CD4-positive, CD25-positive, alpha-beta regulatory T cell (primary cell): ENCODE measurements at places on chromosomes 6 and 20.

DNA sequence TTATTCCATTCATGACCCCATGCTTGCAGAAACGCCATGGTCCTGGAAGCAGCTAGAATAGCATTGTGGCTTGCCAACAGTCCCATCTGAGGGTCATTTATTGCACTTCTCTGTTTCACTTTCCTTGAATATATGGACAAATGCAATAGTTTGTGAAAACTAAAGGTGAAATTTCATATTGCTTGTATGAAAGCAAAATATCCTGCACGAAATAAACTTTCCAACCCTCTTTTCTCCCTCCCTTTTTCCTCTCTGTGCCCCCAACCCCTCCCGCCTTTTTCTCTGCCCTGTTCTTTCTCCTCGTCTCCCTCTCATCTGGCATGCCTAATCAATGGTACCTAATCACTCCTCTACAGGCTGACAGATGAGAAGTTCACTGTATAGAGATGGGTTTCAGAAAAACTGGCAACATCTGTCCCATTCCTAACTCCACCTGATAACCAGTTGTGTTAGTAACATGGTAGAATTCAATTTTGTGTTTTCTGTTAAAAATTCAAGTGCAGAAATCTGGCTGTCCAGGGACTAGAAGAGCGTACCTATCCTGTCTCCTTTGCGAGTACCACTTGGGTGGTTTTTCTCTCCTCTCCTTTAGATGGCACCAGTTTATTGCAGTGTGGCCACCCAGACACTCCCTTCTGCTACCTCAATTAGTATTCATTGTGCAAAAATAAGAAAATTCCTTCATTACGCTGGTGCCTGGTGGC lies 198.6 kb downstream of the FOXA2 start:
- no peak overlapping the region for H3K27ac ChIP-seq
- no peaks in the 10 kb centered on the region for H3K4me1 ChIP-seq
- DNase-seq = no peak
- H3K4me3 ChIP-seq = no peak overlapping the region
- H3K27me3 ChIP-seq = no peaks in the 10 kb centered on the region

GRCh38 chr6:84411060-84411629 lies 183.7 kb upstream of the CEP162 start:
- no peak overlapping the region for H3K4me3 ChIP-seq
- no peak overlapping the region for H3K27ac ChIP-seq
- no peaks in the 10 kb centered on the region for H3K4me1 ChIP-seq
- no peaks in the 10 kb centered on the region for H3K36me3 ChIP-seq
- DNase-seq = no peak
- no peaks in the 10 kb centered on the region for H3K27me3 ChIP-seq

- no peak overlapping the region for H3K4me3 ChIP-seq
- H3K27ac ChIP-seq = no peak overlapping the region
- no peaks in the 10 kb centered on the region for H3K27me3 ChIP-seq
- DNase-seq = no peak
- H3K4me1 ChIP-seq = no peaks in the 10 kb centered on the region
These were observed 26.6 kb downstream of the FOXC1 start for GRCh38 chr6:1636272-1636825.

GRCh38 chr6:156348424-156348823 lies 428.8 kb upstream of the ARID1B start:
- no peak overlapping the region for H3K27ac ChIP-seq
- DNase-seq = no peak
- H3K4me1 ChIP-seq = no peaks in the 10 kb centered on the region
- H3K4me3 ChIP-seq = no peak overlapping the region
- H3K36me3 ChIP-seq = no peaks in the 10 kb centered on the region

DNA sequence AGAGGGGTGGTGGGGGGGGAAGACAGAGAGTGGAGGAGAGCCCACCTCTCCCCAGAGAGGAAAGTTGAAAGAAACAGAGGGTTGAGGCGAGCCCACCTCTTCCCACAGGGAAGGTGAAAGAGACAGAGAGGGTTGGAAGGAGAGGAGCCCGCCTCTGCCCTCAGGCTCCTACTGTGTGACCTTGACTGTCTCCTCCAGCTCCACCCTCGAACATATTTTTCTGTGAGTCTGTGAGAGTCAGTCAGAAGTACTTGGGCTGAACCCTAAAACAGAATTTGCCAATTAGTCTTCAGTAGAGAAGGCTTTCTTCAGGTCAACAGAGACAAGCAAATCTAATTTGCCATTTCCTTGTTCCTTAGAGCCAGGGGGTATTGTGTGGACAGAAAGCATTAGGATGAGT lies 153.7 kb upstream of the SNX9 start:
- H3K4me1 ChIP-seq = no peaks in the 10 kb centered on the region
- no peak for DNase-seq
- H3K4me3 ChIP-seq = no peak overlapping the region
- H3K36me3 ChIP-seq = no peaks in the 10 kb centered on the region
- no peak overlapping the region for H3K27ac ChIP-seq
- no peaks in the 10 kb centered on the region for H3K27me3 ChIP-seq

GRCh38 chr6:154206141-154206540 lies 150.5 kb downstream of the IPCEF1 start:
- no peaks in the 10 kb centered on the region for H3K27me3 ChIP-seq
- H3K4me1 ChIP-seq = no peaks in the 10 kb centered on the region
- no peak overlapping the region for H3K27ac ChIP-seq
- H3K4me3 ChIP-seq = no peak overlapping the region

DNA sequence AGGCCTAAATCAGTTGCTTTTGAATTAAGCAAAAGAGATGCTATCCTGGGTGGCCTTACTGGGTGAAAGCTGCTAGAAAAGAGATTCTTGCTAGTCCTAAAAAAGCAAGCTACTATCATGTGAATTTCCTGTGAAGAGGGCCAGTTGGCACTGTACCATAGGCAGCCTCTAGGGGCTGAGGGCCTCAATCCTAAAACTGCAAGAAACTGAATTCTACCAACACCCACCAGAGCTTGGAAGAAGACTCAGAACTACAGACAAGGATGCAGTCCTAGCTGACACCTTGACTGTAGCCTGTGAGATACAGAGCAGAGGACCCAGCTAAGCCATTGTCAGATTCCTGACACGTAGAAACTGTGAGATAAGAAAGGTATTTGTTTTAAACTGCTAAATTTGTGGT lies 24.5 kb downstream of the CLIC5 start:
- H3K4me1 ChIP-seq = no peaks in the 10 kb centered on the region
- no peaks in the 10 kb centered on the region for H3K27me3 ChIP-seq
- DNase-seq = no peak
- no peak overlapping the region for H3K4me3 ChIP-seq
- no peaks in the 10 kb centered on the region for H3K36me3 ChIP-seq
- H3K27ac ChIP-seq = no peak overlapping the region

DNA sequence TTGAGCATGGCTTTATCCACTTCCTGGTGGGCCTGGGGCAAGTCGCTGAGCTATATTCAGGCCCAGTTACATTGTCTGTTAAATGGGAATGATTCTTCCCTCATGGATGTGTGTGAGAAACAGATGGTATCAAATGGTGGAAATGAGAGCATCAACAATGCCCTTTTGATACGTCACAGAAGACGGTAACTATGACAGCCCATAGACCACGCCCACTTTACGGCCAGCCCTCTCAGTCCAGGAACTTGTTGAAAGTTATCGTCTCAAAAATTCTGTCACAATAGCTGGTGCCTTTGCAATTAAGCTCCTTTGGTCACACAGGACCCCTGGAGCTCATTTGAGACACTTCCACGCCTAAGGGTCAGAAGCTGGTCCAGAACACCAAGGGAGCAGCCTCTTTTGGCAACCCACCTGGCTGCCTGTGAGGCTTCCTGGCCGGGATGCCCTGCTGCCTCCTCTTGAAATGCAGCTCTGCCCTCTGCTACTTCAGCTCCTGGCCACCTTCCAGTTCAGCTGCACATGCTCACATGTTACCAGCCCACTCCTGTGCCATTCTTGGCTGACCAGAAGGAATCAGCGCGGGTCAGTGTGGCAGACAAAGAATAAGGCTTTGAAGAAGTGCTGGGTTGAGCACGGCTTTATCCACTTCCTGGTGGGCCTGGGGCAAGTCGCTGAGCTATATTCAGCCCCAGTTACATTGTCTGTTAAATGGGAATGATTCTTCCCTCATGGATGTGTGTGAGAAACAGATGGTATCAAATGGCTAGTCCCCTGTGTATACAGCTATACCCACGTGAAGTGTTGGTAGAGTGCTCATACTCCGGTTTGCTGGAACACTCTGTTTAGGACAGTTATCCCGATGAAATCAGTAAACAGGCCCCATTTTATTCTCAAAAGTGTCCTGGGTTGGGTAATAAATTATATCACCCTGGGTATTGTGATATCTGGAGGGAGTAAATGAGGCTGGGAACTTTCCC lies 199.2 kb upstream of the SUPT3H start:
- no peak for DNase-seq
- peaks cover 12% of the 10 kb centered on the region for H3K4me1 ChIP-seq
- no peaks in the 10 kb centered on the region for H3K27me3 ChIP-seq
- no peak overlapping the region for H3K4me3 ChIP-seq
- no peak overlapping the region for H3K27ac ChIP-seq

GRCh38 chr20:29427201-29428060 lies 1830.0 kb upstream of the DEFB115 start:
- H3K36me3 ChIP-seq = no peaks in the 10 kb centered on the region
- H3K27ac ChIP-seq = no peak overlapping the region
- H3K4me3 ChIP-seq = no peak overlapping the region
- no peaks in the 10 kb centered on the region for H3K4me1 ChIP-seq
- no peaks in the 10 kb centered on the region for H3K27me3 ChIP-seq
- no peak for DNase-seq

GRCh38 chr20:34704177-34705007 lies at the start of gene TP53INP2:
TP53INP2 (plus strand) TSS chr20:34704344; CDS start chr20:34708740, 4,396 bp downstream.
- peak within 1 kb of the TSS; percentile 84 for H3K4me3 ChIP-seq
- peaks cover 17% of the 10 kb centered on the region for H3K4me1 ChIP-seq
- no peaks in the 10 kb centered on the region for H3K36me3 ChIP-seq
- no peaks in the 10 kb centered on the region for H3K27me3 ChIP-seq
- H3K27ac ChIP-seq = peak within 1 kb of the TSS; percentile 91

DNA sequence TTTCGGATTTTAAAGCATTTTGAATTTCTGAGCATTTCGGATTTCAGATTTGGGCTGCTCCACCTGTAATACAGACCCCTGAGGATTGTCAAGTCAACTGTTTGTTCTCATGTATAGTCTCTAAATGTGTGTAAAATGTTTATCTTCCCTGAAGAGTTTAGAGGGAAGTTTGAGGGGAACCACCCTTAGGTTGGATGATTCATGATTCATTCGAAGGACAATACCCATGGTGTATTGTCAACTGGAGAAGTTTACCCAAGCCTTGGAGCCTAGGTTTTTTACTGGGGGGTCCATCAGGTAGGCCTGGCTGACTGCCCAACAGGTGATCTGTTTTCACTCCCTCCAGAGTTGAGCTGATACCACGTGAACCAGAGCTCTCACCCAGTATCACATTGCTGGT lies 18.9 kb downstream of the GSTA4 start:
- H3K27ac ChIP-seq = no peak overlapping the region
- H3K4me1 ChIP-seq = no peaks in the 10 kb centered on the region
- no peak overlapping the region for H3K4me3 ChIP-seq
- no peaks in the 10 kb centered on the region for H3K36me3 ChIP-seq

DNA sequence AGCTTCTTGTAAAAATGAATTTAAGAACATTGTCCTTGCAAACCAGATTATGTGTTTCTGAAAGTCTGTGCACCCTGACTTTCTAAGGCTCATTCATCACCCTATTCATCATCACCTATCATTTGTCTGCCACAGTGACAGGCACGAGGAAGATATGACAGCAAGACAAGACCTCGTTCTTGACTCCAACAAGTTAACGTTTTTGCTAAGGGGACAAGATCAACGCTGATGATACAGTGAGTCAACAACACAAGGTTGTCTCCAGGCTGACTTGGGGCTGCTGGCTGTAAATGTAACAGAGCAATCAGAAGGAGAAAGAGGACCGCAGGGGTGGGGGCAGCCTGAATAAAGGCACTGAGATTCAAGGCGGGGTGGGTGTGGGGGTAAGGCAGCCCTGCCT lies 94.2 kb downstream of the FOXC1 start:
- H3K27ac ChIP-seq = no peak overlapping the region
- no peaks in the 10 kb centered on the region for H3K27me3 ChIP-seq

GRCh38 chr6:137685798-137686375 lies 181.2 kb upstream of the TNFAIP3 start:
- H3K4me1 ChIP-seq = peaks cover 2% of the 10 kb centered on the region
- H3K27me3 ChIP-seq = no peaks in the 10 kb centered on the region
- no peaks in the 10 kb centered on the region for H3K36me3 ChIP-seq
- no peak overlapping the region for H3K4me3 ChIP-seq

- peak overlapping the region; percentile 74 for H3K4me3 ChIP-seq
- peak; percentile 52 for DNase-seq
- H3K27me3 ChIP-seq = no peaks in the 10 kb centered on the region
- H3K4me1 ChIP-seq = peaks cover 72% of the 10 kb centered on the region
- H3K36me3 ChIP-seq = no peaks in the 10 kb centered on the region
These were observed 14.7 kb upstream of the CCDC167 start for GRCh38 chr6:37514321-37514771.

DNA sequence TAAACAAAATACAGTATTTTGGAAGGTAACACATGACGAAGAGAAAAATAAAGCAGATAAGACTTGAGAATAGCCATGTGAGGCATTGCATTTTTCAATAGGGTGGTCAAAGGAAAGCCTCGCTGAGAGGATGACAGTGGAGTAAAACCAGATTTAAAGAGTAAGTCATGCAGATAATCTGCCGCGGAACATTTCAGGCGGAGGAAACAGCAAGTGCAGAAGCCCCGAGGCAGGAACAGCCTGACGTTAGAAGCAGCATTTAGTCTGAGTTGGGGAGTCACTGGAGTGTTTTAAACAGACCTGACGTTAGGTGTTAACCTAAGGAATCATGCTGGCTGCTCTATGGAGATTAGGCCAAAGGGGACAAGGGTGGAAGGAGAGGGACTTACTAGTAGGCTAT lies 65.0 kb upstream of the VSTM2L start:
- H3K27me3 ChIP-seq = no peaks in the 10 kb centered on the region
- peaks cover 27% of the 10 kb centered on the region for H3K36me3 ChIP-seq
- H3K4me3 ChIP-seq = no peak overlapping the region
- DNase-seq = no peak
- no peaks in the 10 kb centered on the region for H3K4me1 ChIP-seq

- peaks cover 38% of the 10 kb centered on the region for H3K36me3 ChIP-seq
- no peak overlapping the region for H3K4me3 ChIP-seq
- no peaks in the 10 kb centered on the region for H3K27me3 ChIP-seq
- H3K27ac ChIP-seq = no peak overlapping the region
- DNase-seq = no peak
- peaks cover 36% of the 10 kb centered on the region for H3K4me1 ChIP-seq
These were observed 123.3 kb downstream of the NFATC2 start for GRCh38 chr20:51419231-51419630.

DNA sequence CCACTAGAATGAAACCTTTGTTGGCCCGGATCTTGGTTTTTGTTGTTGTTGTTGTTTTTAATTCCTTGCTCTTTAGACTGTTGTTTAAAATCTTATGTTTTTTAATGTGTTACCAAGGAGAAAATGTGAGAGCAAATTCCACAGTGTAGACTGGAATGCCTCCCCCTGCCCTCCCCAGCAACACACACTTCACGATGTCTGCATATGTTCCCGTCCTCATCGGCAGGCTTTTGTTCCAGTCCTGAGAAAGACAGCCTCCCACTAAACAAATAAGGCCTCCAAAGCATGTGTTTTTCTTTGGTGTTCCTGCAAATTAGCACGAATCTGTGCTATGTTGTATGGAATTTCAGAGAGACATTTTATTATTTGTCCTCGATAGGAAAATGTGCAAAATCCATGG lies 263.3 kb upstream of the QKI start:
- no peak for DNase-seq
- no peaks in the 10 kb centered on the region for H3K36me3 ChIP-seq
- H3K27me3 ChIP-seq = no peaks in the 10 kb centered on the region

- no peaks in the 10 kb centered on the region for H3K27me3 ChIP-seq
- peak within 1 kb of the TSS; percentile 71 for H3K4me3 ChIP-seq
- DNase-seq = peak; percentile 76
- peaks cover 22% of the 10 kb centered on the region for H3K36me3 ChIP-seq
- H3K4me1 ChIP-seq = peaks cover 26% of the 10 kb centered on the region
- peak within 1 kb of the TSS; percentile 89 for H3K27ac ChIP-seq
These were observed at the start of the genes PPIL6 and SMPD2 for GRCh38 chr6:109440331-109441068. PPIL6 (minus strand) TSS chr6:109440628; CDS start chr6:109440590, 38 bp downstream. SMPD2 (plus strand) TSS chr6:109440724; CDS start chr6:109441122, 398 bp downstream.
